ENCODE measurements at places on chromosomes 6 and 20.

GRCh38 chr6:21352131-21352530 lies 241.4 kb upstream of the SOX4 start:
- DNase-seq = no peak

GRCh38 chr6:15513131-15513771 lies 149.6 kb downstream of the DTNBP1 start:
- DNase-seq = no peak

DNA sequence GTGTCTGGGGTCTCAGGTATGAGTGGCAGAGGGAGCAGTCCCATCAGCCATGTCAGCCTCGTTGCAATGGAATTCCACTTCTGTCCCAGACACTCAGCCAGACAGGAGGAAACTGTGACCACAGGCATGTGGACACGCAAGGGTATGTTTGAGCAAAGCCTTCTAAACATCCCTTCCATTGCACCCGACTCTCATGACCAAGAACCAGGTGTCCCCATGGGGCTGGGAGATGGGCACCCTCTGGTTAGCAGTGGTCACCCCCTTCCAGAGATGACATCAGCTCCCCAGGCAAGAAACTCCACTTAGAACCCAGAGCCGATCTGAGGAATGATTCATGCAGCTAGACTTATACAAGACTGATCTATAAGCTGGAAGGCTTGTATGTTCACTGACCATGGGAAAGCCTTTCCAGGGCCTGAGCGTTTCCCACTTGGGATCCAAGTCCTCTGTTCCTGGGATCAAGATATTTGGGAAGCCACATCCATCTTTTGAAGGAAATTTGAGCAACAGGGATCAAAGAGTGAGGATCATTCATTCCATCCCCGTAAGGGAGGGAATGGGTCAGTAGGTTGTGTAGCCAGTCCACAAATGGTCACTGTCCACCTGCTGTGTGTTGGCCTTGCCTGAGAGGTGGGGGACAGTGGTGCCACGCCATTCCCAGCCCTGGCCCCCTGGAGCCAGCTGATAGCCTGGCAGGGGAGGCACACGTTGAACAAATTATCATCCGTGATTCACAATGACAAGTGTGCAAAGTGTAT lies 3.9 kb upstream of the MRGBP start:
- DNase-seq = no peak

- no peak for DNase-seq
Observed at GRCh38 chr6:34560366-34561226, 4.5 kb upstream of the SPDEF start.

GRCh38 chr6:135692426-135692825 lies 159.1 kb upstream of the PDE7B start:
- DNase-seq = no peak
